Activated T-cell treated with anti-CD3 and anti-CD28 coated beads, Interleukin-2, amount 50 U/mL, for 72 hours (primary cell): ENCODE measurements at places on chromosomes 1 and 21. TPM values are rescaled to one million over a fixed set of nuclear protein-coding genes. Genes with fewer than 3 reads are reported as not detected.
A peak's percentile ranks its signal among the peaks of the same experiment; 100 is the strongest.

The FCAMR gene
- not detected for total RNA-seq

The TRIM45 gene
- 0.30 TPM for total RNA-seq

The CRYBG2 gene
- total RNA-seq: 2.3 TPM

The SAMD11 gene
- 0.17 TPM for total RNA-seq

The TRIM58 gene
- total RNA-seq: 0.24 TPM

The NGF gene
- total RNA-seq: not detected

The S100A10 gene
- 138 TPM for total RNA-seq

The COL16A1 gene
- 0.82 TPM for total RNA-seq

The RHD gene
- 0.12 TPM for total RNA-seq

The CSF3R gene
- total RNA-seq: 0.79 TPM

The BRINP3 gene
- total RNA-seq: not detected

The PIK3C2B gene
- 54.5 TPM for total RNA-seq

The S100A5 gene
- 2.8 TPM for total RNA-seq

The FBXO42 gene
- total RNA-seq: 18.2 TPM

The NBPF20 gene
- 1.3 TPM for total RNA-seq

The NBPF10 gene
- total RNA-seq: 2.5 TPM

- no peak for DNase-seq
Observed at GRCh38 chr1:234896477-234897389, 231.9 kb downstream of the TOMM20 start.

DNA sequence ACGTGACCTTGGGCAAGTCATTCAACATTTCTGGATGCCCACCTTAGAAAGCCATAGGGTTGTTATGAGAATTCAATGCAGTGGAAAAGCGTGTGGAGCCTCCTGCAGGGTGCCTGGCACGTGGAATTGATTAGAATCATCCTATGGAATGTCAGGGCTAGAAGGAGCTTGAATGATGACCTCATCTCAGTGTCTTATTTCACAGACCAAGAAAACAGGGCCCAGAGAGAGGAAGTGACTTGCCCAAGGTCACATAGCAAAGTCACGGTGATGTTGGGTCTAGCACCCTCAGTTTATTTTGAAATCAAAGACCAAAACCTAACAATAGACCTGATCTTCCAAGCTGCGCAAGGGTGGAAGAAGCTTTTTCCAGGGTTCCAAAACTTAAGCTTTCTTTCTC, 6.0 kb downstream of the TRABD2B start:
- DNase-seq: no peak

DNA sequence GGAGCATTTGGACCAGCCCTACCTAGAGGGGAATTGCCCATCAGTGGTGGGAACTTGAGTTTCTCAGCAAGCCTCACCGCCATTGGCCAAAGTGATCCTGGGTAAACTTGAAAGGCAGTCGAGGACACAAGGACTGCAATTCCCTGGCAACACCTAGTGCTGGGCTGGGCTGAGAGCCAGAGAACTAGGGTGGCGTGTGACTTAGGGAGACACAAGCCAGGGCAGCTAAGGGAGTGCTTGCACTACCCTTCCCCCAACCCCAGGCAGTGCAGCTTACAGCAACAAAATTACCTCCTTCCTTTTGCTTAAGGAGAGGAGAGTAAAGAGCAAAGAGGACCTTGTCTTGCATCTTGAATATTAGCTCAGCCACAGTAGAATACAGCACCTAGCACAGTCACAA, 176.9 kb upstream of the PRMT6 start:
- no peak for DNase-seq

DNA sequence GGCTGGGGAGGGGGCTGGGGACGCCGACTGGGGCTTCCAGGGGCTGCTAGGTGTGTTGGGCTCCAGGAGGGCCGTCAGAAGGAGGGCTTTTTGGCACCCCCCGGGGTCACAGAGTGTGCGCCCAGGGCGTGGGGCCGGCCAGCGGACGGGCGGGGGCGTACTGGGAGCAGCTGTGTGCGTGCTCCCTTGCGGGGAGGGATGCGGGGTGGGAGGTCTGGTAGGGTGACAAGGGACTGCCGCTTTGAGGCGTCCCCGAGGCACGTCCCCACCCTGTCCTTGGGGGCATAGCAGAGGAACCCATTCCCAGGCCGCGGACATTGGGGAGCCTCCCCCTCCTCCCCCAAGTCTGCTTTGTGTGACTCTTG, 1.1 kb downstream of the FOXO6 start:
- DNase-seq: no peak

DNA sequence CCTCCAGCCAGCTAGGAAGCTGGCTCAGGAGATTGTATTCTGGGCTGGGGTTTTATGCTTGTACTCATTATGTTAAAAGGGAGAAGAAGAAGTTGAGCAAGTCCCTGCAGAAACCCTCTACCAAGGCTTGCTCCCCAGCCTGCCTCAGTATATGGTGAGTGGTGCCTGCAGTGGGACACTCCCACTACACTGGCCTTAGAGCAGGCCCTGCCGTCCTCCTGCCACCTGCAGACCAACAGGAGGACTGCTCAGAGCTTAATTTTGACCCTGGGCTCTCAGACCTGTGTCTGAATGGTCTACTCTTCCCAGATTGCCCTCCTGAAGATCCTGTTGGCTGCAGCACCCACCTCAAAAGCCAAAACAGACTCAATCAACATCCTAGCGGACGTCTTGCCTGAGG, 13.0 kb downstream of the STRIP1 start:
- no peak for DNase-seq

DNA sequence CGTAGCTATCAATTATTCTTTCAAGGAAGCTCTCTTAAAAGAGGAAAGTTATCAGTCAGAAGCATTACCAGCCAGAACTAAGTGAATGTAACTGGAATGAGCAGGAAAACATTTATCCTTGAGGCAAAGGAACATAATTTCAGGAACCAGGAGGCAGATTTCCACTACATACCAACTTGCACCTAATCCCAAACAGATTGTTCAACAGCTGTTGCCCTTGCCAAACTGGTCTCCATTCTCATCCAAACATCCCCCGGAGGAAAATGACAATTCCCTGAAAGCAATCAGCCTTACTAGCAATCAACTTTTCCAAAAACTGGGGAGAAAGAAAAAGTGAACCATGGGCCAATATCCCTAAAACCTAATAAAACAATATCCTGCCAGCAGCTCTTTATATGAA, 35.0 kb downstream of the ENAH start:
- no peak for DNase-seq

DNA sequence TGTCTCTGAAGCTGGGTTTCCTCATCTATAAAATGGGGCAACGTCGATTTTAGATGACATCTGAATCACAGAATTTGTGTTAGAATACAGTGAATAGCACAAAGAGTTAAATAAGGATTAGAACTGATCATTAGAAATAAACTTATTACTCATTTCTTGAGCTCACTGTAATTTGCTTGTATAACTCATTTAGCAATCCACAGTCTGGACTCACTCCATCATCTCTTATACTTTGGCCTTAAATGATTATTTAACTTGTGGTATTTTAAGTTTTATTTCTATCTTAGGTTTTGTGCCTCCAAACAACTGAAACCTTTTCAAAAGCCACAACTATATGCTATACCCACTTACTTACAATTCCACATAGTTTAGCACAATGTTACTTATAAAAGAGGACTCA, 128.0 kb downstream of the CDC42BPA start:
- no peak for DNase-seq

DNA sequence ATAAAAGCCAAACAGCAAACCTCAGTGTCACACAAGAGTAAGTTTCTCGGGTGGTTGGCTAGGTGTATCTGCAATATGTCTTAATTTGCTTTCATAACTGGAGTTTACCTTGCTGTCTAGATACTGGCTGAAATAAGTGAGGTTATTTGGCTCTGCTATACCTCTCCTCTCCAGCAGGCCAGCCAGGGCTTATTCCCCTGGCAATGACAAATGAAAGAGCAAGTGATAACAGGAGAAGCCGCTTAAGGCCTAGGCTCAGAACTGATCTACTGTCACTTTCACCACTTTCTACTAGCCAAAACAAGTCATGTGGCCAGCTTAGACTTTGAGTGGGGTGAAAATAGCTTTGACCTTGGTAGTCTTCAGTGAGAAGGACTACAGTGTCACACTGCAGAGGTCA, 4.8 kb upstream of the RPE65 start:
- DNase-seq: no peak

- DNase-seq: no peak
Observed at GRCh38 chr1:194829492-194829891, 1643.1 kb upstream of the B3GALT2 start.

- no peak for DNase-seq
Observed at GRCh38 chr1:31207046-31207445, 32.6 kb downstream of the NKAIN1 start.

GRCh38 chr1:119790451-119791198, 20.6 kb downstream of the REG4 start:
- DNase-seq: no peak

DNA sequence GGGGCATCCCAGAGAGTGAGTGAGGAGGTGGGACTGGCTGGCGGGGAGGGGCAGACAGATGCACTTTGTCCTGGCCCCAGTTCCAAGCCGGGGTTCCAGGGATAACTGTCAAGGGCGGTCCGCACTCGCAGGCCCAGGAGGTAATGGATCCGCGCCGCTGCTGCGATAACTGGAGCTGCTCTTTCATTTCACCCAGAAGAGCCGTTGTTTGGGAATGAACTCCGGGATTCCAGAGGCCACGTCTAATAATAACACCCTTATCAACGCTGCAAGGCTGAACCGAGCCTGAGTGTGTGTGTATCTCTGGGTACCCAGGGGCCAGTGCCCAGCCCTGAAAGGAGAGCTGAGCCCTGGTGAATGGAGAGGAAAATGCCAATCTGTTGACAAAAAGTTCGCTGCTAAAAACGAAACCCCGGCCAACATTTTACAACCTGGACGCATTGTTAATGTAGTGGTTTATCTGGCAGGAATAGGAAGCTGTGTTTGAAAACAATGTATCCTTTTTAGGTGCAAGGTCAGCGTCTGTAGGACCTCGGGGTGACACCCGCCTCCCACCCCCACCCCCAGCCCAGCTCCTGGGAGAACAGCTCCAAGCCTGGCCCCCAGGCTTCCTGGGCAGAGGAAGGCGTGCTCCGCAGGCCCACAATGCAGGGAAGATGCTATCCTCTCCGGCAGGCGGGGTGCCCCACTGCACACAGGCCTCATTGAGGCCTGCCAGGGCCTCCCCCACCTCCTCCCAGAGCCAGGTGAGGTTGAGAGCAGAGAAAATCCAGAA, 119.7 kb downstream of the PROX1 start:
- DNase-seq: no peak

GRCh38 chr1:22052115-22053016, at the start of gene CDC42:
CDC42 (plus strand) TSS chr1:22052709; CDS start chr1:22078479, 25,770 bp downstream.
- DNase-seq: peak; percentile 99

DNA sequence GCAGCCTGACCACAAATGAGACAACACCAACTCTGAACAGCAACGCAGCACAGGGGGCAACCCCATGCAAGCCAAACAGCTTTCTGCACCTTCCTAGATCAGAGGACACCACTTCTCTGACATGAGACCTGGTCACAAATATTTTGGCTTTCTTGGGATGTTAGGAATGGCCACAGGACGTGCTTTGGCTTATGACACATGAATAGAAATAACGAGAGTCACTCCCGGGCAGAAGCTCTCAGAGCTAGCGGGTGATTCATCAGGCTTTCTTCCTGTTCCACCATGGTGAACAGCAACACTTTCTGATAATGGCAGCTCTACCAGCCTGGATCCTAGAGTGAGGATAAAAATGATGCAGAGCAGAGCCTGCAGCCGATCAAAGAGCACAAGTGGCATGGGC, 39.4 kb downstream of the PAFAH2 start:
- DNase-seq: no peak

DNA sequence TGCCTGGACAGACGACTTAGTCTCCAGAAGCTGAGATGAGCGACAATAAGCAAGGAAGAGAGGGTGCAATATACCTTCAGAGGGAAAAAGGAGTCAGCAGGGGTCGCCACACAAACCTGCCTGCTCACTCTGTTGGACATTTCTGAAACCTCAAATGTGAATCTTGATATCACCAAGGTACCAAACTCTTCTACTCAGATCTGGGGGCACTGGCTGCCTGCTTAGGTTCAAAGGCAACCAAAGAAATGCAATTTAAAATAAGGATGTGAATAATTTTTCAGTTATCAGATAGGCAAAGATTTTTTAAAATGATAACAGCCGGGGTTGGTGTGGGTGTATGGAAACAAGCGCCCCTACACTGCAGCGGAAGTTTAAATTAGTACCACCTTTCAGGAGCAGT, 164.2 kb downstream of the HIVEP3 start:
- DNase-seq: no peak

DNA sequence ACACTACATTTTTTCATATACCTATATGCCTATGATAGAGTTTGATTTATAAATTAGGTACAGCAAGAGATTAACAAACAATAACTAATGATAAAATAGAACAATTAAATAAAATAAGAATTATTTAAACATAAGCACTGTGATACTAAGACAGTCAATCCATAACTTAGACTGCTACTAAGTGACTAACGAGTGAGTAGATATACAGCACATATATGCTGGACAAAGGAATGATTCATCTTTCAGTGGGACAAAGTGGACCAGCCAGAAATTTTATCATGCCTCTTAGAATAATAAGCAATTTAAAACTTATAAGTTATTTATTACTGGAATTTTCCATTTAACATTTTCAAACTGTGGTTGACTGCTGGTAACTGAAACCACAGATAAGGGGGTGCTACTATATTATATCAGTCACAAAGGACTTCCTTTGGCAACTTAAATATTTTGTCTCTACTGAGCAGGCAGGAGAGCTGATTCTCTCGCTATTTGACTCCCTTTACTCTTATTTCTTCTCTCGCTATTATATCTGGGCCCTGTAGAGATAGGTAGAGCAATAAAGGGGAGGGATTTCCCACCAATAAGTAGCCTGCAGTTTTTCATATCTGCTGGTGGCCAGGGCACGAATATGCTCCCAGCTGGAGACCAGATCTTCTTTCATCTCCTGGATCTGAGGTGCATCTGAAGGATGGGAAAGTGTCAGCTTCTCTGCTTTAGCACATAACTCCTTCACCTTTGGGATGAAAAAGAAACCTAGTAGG, 10.8 kb downstream of the SPTA1 start:
- no peak for DNase-seq

DNA sequence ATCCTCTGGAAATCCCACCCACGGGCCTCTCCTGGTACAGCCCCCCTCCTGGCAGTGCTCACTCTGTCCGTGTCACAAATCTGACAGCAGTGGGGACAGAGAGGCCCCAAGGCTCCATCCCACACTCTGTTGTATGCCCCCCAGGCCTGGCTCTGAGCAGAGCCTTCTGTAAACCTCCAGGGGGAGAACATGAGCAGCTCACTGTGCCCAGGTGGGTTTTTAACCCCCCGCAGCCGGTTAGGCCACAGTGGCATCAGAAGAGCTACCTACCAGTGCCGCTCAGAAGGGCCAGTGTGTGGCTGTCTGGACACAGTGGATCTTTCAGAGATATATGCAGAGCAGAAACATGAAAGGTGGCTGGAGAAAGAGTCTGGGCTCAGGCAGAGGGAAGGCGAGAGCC, 12.0 kb upstream of the GPR153 start:
- no peak for DNase-seq
